Osteocyte (in vitro differentiated cells): ENCODE measurements at places on chromosomes 3 and 15. TPM values are rescaled to one million over a fixed set of nuclear protein-coding genes. Genes with fewer than 3 reads are reported as not detected.
A peak's percentile ranks its signal among the peaks of the same experiment; 100 is the strongest.

Gene WDR5B
- total RNA-seq, result 5.6 and 6.5 TPM in 2 replicates

DNA sequence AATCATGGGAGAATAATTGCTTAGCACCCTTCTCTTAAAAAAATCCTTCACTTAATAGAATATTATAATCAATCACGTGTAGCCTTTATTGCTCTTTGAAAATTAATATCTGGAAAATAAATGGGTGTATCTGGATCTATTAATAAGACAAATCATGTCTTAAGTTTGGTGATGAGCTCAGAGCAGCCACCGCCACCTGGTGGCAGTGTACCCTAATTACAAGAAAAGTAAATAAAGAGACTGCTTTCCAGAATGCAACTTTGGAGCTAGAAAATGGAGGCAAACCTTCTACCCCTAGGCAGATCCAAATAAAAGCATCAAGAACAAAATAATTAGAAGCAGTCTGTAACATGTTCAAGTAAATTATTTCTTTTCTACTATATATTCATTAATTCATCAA lies 43.5 kb downstream of the EPHB1 start:
- DNase-seq, result no peak

GRCh38 chr3:196772897-196773296 lies 33.2 kb downstream of the PAK2 start:
- DNase-seq, result no peak

DNA sequence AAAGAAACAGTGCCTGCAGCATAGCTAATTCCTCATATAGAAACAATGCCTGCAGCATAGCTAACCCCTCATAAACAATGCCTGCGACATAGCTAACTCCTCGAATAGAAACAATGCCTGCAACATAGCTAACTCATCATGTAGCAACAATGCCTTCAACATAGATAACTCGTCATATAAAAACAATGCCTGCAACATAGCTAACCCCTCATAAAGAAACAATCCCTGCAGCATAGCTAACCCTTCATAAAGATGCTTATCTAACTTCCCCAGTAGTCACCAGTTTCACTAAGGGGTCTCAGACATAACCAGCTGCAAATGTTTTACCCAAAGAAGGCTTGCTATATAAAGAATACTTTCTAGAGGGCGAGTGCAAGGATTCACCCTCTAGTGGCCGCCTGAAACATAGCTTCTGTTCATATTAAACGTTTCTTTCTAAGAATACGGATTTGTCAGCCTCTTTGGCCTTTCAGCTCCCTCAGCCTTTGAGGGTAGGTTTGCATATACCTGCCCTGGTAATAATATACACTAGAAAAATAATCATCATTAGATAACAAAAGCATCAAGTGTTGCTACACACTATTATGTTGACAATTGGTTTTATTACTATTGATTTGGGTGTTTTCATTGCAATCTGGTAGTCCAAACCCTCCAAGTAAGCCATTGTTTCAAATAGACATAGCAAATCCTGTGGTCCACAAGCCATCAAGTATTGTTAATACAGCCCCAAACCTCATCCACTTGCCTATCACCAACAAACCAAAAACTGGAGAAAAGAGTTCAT lies 44.4 kb upstream of the FAN1 start:
- DNase-seq, result no peak

DNA sequence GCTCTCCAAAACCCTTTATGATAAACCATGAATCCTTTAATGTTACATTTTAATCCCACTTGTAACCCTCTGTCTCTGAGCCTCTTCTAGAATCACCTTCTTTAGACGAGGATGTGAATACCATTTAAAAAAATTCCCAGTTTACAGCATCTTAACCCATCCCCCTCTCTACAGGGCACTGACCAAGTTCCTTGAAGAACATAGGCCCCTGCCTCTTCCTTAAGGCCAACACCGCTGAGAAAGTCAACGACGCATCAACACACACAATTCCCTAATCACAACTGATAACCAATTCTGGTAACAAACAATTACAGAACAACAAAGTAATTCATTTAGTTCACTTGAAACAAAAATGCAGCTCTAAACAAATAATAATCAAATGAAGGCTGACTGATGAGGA lies 130.3 kb downstream of the DLG1 start:
- DNase-seq, result no peak

DNA sequence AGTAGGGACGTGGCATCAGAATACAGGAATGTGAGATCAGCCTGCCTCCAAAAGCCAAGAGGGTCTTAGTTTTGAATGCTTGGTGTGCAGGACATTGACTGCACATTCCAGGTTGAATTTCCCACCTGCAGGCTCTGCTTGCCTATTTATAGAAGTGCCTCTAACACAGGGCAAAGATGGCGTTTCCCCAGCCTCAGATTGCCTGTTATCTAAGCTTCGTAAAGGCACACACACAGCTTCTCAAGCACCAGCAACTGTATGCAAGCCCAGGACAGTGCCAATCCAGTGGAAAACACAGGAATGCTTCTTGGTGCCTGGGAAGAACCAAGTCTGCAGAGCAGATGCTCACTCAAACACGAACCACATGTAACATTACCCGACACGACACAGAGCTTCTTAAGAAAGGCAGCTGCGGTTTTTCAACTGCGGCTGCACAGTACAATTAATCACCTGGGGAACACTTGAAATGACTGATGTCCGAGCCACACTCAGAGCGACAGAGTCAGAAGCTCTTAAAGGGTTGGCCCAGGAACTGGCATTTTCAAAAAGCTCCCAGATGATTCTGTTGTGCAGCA lies 90.0 kb upstream of the ANKRD34C start:
- no peak for DNase-seq

DNA sequence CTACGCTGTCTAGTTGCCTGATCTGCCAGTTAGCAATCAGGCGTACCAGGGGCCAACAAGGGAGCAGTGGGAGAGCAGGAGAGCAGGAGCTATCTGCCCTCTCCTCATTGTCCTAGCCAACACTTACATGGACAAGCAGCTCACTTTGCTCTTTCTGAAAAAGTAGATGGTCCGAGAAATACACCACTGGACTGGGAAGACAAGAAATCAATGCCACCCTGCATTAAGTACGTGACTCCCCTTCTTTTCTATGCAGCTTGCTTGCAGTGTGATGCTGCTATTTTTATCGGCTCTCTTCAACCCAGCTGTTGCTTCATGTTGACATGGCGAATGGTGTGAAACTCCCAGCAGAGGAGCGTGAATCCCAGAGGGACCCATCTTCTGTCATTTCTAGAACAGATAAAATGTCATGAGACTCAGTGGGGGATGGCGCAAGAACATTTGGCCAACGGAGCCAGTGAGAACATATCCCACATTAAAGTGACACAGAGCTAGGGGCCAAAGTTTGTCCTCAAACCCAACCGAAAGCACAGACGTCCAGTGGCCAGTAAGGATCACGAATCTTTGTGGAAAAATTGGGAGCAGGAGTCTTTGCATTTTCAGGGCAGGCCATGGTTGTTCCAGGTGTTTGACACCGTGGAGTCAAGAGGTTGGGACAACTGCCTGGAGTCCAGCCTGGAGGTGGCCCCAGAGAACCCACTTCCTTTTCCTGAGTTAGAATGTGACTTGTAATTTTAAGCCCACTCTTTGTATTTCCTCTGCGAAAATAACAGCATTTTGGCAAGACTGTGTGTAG lies 53.7 kb upstream of the MEF2A start:
- no peak for DNase-seq

- DNase-seq, result no peak
Observed at GRCh38 chr3:165635791-165636683, 201.2 kb downstream of the BCHE start.

Gene TRA2B
- 90.9 and 113 TPM in 2 replicates for total RNA-seq

Gene EOMES
- not detected in 2 replicates for total RNA-seq

DNA sequence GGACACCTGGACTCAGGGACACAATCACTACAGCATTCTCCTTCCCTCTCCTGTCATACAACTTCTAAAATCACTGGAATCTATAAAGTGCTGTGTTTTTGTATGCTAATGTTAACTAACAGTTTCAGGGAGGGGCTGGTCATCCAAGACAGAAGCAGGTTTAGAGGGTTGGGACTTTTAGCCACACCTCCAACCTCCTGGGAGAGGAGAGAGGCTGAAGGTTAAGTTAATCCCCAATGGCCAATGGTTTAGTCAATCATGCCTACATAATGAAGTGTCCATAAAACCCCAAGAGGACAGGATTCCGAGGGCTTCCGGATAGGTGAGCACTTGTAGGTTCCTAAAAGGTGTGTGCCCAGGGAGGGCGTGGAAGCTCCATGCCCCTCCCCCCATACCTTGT lies 219.3 kb upstream of the CTNNB1 start:
- DNase-seq, result peak; percentile 48

- no peak for DNase-seq
Observed at GRCh38 chr15:66789029-66790025, 87.3 kb downstream of the SMAD6 start.

DNA sequence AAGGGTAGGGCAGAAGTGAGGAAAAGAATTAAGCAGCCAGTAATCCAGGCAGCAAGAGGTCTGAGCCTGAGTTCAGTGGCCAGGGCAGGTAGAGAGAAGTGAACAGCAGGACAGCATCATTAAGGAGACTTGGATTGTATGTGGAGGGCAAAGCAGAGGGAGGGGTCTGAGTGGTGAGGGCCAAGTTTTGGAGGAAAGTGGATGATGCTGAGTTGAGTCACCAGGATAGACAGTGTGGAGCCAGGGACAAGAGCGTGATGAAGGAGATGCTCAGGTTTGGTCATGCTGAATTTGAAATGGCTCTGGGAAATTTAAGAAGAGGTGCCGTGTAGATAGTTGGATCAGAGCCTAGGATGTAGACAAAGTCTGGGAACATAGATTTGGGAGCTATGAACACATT lies 93.1 kb downstream of the ARHGEF26 start:
- no peak for DNase-seq

DNA sequence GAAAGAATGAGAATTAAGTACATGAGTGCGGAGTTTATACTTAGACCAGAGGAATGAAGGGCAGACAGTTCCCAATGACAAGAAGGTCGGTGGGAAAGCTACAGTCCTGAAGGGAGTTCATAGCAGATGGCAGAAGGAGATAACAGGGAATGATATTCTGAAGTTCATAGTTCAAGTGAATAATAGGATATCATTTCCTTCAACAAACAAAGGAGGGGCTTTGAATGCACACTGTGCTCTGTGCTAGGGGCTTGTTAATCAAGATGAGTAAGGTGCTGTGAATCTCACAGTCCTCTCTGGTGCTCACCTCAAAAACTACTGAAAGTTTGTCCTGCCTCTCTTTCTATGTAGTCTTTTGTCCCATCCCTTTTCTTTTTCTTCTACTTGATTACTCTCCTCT lies 41.9 kb downstream of the SIDT1 start:
- DNase-seq, result no peak

DNA sequence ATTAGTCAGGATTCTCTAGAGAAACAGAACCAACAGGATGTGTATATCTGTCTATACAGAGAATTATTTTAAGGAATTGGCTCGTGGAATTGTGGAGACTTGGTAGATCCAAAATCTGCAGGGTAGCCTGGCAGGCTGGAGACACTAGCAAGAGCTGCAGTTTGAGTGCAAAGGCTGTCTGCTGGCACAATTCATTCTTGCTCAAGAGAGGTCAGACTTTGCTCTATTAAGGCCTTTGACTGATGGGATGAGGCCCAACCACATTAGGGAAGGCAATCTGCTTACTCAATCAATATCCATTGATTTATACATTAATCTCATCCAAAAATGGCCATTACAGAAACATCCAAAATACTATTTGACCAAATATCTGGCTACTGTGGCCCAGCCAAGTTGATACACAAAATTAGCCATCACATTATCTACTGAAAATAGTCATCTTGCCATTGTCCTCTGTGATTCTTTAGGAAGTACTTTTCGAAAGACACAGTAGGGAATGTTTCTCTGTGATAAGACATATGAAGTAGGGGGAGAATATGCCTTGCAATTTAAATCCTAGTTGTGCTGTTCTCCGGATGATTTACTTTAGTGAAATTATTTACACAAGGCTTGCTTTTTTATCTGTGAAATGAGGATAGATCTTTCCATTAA lies 873.8 kb downstream of the ROBO2 start:
- no peak for DNase-seq

GRCh38 chr15:32824777-32825176 lies 107.0 kb downstream of the GREM1 start:
- DNase-seq, result no peak

Gene RGMA
- total RNA-seq, result 12.4 and 13.7 TPM in 2 replicates

GRCh38 chr15:99142562-99142961 lies 37.7 kb downstream of the SYNM start:
- DNase-seq, result peak; percentile 38

DNA sequence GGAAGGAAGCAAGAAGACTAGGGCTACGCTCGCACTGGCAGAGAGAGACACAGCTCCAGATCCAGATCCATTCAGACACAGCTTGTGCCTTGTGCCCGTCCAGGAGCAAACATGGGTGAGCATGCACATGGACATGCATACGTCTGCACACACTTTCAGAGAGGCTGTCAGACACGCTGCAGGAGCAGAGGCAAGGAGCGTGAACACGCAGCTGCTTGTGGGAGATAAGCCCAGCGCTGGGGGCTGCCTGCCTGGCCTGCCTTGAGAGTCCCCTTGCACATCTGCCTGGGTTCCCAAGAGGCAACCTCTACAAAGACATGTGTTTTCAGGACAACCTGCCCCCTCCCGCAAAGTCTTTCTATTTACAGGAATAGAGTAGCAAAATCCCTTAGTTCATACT lies 13.6 kb upstream of the BAHD1 start:
- no peak for DNase-seq

- DNase-seq, result peak; percentile 83
Observed at GRCh38 chr15:71811036-71811736, 832 bp downstream of the NR2E3 start.

DNA sequence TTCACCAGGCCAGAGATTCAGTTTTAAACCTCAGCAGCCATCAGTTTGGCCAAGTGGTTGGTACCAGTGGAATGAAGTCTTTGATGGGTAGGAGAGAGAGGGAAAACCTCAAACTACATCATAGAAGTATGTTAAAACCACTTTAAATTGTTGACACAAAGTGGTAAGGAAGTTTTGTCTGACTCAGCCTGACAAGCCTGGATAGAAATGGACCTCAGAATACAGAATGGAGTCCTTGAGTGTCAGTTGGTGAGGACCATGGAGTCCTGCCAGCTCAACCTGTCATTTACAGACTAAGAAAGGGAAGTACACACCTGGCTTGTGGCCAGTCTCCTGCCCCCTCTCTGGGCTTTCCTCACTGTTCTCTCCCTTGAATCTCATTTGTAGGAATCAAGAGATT lies 12.1 kb downstream of the EAF1 start:
- DNase-seq, result no peak

Gene XCR1
- not detected in 2 replicates for total RNA-seq

Gene RTP4
- 0.21 TPM in 1 of 2 replicates, not detected in the other for total RNA-seq

DNA sequence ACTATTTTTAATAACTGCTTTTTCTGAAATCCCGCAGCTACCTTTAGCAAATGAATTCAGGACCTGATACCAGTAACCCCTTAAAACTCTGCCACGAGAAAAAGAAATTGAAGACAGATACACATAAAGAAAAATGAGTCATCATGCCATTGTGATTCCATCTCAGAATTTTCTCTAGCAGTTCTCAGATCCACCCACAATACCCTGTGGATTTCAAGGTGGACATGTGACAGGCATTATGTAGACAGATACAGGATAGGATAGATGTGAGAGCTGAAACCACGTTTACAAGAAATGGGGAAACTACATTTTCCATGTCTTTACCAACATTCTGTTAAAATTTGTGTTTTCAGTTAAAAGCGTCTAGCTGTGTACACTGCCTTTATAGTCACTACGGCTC lies 291.9 kb upstream of the NR2F2 start:
- DNase-seq, result no peak
